ENCODE measurements at places on chromosomes 2 and 18.

- DNase-seq = no peak
Observed at GRCh38 chr2:187544371-187545080, 9.7 kb downstream of the TFPI start.

DNA sequence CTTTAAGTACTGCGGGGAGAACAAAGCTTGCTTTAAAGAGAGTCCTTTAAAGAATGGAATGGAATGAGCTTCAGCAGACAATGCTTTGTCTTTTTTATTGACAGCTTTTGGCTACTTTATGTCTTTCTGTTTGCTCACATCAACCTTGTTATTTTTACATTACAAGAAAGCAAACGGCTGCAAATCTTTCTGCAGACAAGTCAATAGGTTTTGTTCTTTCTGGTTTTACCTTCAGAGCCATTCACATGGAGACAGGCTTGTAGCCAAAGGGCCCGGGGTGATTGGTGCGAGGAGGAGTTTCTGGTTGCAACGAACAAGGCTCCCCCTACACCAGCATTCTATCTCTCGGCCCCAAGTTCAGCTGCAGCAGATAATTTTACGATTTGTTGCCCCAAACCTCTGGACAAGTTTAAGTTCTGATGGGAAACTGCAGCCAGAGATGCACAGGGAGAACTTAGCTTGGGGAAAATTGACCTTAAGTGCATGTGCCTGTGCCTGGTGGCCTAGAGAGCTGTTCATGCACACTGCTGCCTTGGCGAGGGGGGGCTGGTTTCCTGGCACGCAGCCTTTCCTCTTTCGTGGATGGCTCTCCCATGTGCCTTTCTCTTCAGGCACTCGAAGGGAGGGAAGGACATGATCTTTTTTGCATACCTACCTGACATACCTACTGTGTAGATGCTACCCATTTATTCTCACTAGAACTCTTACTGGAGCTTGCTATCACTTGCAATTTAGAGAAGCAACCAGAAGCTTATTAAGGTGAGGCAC, 543.2 kb downstream of the DCDC2C start:
- no peak for DNase-seq

- no peak for DNase-seq
Observed at GRCh38 chr18:69725855-69726508, 221.7 kb downstream of the CD226 start.

GRCh38 chr2:133378386-133378785, 189.9 kb downstream of the NCKAP5 start:
- no peak for DNase-seq

DNA sequence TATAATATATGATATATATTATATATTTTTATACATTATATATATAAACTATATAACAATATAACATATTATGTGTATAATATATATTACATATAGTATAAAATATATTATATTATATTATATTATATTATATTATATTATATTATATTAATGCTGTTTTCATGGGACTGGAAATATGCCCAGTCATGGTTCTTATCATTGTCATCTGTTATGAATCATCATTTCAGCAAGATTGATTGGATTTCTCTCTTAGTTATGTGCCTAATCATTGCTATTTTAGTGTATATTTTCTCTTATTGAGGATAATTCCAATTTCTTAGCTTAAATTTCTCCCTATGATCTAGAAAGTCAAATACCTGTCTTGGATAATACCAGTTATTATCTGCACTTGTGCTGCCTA, 617.8 kb downstream of the TRIB2 start:
- DNase-seq = no peak
